Fibroblast of skin of right biceps (primary cell): ENCODE measurements at places on chromosomes 1 and 21.

GRCh38 chr21:29074007-29074376, 544 bp upstream of the CCT8 start:
- DNase-seq: no peak

DNA sequence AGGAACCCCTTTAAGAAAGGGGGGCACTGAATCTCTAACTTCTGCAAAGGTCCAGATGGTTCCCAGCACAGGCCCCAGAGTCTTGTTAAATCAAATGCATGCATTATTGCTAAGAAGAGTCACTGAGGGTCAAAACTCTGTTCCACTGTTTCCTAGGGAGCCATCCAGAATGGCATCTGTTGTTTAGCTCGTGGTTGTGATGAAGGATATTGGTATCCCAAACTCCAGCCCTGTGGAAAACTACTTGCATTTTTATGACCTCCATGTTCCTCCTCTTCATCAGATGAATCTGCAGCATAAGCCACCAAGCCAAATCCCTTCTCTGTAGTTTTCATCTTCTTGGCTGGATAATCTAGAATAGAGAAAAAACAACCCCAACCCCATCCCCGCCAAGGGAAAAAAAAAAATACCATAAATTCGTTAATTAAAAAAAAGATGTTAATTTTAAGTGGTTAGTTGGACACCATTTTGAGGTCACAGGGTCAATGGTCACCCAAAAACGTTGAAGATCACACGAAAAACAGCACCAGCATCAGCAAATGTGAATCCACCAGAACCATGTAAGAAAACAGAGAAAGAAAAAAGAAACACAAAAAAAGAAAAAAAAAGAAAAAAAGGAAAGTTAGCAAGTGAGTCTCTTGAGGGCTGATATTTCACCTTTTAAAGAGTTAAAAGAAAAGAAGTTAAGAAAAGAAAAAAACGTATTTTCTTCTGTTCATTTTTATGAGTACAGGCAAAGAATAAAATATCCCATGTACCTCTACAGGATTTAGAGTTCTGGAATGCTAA, 3.0 kb upstream of the RIT1 start:
- peak; percentile 39 for DNase-seq

GRCh38 chr1:223421025-223421424, 27.8 kb downstream of the CCDC185 start:
- DNase-seq: no peak

DNA sequence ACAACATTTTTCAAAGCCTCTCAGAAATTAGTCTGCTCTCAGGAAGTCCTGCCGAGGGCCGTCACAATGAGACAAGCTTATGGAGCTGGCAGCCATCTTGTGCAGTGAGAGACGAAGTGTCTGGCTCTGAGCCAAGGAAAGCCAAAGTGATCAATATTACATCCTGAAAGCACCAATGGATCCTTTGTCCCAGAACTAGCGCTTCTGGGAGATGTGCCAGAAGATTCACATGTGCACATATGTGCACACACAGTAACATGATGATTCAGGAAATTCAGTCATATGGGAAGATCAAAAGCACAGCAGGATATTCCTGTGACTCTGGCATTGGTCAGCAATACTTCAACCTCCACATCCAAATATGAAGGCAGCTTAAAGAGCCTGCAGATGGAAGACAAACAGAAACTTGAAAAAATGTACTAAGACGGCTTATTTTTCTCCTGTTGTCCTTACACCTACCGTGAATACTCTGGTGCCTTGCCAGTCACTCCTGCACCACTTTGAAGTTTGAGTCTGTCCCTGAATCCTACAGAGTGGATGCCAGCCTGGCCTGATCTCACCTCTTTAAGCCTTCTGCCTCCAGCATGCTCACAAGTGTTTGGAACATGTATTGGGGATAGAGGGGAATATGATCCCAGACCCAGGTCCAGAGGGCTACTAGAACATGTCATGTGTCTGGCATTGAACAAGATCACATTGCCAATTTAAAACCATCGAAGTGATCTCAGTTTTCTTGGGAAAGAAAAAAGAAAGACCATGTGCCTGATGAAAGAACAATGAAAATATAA, 44.5 kb upstream of the PRRX1 start:
- DNase-seq: peak; percentile 77

DNA sequence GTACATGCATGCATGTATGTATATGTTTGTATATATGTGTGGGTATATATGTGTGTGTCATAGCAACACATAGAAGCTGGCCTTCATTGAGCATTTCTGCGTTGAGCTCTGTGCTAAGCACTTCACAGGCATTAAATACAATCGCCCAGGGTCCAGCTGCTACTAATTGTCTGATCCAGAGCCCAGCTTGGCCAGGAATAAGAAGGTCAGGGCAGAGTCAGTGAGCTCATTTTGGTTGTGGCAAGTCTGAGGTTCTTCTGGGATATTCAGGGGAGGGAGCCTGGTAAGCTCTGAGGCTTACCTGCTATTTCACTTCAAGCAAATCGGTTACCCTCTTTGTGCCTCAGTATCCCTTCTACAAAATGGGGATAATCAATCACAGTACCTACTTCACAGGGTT, 59.6 kb downstream of the FOXO6 start:
- DNase-seq: no peak

DNA sequence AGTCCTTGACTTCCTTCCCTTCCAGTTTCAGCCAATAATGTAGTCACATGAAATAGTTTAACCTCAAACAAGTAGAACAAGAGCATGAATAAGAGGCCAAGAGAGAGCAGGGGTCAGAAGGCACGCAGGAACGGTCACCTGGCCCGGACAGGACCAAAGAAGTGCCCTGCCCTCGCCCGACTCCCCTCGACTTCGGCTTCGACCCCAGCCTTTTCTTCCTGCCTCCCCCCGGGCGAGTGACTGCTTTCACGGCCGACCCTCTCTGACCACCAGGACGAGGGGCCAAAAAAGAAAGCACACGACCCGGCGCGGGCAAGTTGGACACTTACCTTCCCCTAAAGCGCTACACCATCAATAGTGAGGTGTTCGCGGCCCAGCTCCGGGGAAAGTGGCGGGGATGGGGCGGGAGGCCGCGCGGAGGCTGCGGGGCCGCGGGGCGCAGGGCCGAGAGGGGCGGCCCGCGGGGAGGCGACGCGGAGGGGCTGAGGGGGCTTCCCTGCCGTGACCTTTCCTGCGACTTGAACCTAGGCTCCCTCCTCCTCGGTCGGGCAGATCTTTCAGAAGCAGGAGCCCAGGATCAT, 519 bp downstream of the RERE start:
- no peak for DNase-seq

DNA sequence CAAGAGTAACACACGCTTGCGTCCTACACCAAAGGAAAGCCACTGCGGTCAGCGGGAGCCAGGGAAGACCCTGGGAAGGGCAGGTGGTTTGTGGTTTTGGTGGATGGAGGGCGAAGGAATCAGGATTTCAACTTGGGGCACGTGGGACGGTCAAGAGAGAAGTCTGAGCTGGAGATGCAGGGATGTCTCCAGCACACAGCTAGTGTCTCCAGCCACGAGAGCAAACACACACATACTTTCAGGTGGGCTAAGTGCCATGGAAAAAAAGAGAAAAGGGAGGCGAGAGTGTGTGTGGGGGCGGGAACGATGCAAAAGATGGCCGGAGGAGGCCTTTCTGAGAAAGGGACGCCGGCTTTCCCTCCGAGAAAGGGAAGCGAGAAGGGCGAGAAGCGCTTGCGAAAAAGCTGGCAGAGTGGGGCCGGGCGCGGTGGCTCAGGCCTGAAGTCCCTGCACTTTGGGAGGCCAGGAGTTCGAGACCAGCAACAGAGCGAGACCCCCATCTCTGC, 1.4 kb upstream of the SRRM1 start:
- DNase-seq: peak; percentile 37

- no peak for DNase-seq
Measured at GRCh38 chr1:20575541-20576336, 13.2 kb upstream of the CDA start.

DNA sequence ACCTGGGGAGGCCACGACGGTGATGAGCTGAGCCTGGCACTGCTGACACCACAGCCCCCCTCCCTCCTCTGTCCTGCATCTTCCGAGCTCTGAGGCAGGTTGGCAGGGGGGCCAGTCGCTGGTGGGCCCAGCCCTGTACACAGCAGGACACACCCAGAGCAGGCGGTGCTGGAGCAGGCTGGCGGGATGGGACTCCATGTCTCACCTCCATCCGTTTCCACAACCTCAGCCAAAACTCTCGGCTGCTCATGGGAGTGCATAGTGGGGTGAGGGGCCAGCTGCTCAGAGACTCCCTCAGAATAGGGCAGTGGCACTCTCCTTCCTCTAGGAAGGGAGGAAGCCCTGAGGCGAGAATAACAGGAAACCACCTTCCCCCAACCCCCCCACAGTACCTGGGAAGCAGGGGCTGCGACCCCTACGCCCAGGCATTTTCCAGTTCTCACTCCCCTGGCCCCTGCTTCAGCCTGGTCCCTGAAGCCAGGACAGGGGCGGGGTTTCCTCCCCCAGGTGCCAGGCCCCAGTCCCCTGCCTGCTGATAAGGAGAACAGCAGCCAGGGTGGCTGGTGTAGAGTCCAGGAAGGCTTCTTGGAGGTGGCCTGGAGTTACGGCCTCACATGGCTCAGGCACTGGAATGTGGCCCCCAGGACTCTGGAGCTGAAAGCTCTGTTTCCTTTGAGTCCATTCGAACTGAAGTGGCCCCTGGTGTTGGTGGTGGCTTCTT, 3.2 kb upstream of the IBA57 start:
- DNase-seq: peak; percentile 44

DNA sequence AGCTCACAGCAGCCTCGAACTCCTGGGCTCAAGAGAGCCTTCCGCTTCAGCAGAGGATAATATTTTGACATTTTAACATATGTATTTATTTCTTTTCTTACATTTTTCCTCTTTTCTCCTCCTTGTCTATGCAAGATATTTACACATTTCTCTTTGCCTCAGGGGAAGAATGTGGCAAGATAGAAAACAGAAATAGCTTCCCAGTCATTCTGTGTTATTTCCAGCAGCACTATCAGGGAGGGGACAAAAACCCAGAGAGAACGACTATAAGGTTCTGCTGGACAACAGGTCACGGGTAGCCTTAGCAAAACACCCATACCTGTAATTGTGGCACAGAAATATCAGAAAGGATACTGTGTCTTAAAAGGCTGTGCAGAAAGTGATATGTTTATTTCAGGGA, 7.9 kb downstream of the CD1D start:
- DNase-seq: no peak

GRCh38 chr1:161313554-161314200, 504 bp upstream of the SDHC start:
- no peak for DNase-seq

DNA sequence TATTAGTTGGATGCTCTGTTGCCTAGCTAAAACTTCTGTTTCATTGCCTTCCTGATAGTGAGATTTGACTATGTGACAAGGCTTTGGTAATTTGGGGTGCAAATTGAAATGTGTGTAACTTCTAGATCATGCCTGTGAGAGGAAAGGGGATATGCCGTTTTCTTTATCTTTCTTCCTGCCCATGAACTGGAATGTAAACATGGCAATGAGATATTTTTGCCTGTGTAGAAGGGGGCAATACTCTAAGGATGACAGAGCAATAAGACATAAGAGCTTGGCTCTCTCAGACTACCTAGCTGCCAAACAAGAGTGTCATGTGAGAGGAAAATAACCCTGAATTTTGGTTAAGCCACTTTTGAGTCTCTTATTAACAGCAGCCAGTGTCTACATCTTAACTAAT, 49.7 kb downstream of the RAP1A start:
- no peak for DNase-seq

DNA sequence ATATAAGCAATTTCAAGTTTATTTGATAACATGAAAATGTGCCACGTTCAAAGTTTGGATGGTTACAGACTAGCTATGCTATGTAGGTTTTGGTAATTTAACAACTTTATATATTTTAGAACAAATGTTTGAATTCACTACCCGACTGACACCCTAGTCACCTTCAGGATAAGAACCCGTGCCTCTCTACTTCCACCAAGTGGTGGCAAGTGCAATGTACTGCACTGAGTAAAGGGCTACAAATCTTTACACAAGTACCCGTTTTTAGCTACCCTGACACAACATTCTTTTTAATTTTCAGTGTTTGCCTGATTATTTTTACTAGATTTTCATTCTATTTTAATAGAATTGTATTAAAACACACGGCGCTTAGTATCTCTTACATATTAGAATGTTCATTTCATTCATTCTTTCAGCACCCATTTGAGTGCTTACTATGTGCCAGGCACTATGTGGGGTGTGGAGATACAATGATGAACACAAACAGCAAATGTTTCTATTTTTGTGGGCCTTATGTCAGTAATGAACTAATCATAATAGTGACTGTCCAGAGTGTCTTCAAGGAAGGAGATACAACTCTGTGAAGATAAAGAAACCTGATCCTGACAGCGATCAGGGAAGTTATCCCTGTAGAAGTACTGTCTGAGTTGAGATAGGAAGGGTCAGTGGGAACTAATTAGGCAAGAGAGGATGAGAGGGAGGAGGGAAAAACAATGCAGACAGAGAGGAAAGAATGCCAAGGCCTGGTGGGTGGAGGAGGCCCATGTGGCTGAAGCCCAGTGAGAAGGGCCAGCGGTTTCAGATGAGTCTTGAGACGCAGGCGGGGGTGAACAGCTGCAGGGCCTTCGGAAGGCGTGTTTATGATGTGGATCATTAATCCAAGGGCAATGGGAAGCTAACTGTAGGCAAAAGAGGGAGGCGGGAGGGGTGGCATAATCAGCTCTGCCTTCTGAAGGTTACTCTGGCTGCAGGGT, 3.8 kb downstream of the LCA5L start:
- peak; percentile 42 for DNase-seq

DNA sequence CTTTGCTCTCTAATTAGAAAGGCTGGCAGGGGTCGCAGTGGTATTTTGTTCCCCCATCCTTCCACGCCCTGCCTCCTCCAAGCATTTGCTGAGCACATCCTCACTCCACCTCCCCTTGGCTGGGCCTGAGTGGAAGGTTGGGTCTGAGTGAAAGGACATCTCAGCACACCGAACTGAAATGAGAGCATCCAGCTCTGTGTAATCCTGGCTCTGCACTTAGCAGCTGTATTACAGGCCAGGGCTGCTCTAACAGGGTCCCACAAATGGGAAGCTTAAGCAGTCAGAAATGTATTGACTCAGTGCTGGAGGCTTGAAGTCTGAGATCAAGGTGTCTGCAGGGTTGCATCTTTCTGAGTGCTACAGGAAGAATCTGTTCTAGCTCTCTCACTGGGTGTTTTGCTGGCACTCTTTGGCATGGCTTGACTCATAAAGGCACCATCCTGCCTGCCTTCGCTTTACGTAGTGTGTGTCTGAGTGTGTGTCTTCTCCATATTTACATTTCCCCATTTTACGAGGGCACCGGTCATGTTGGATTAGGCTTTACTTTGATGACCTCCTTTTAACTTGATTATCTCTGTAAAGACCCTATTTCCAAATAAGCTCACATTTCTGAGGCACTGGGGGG, 48.5 kb upstream of the IGSF21 start:
- DNase-seq: no peak

- DNase-seq: no peak
Measured at GRCh38 chr1:18461656-18462055, 19.1 kb upstream of the KLHDC7A start.

GRCh38 chr21:43269957-43270705, 101.3 kb downstream of the CRYAA start:
- no peak for DNase-seq

DNA sequence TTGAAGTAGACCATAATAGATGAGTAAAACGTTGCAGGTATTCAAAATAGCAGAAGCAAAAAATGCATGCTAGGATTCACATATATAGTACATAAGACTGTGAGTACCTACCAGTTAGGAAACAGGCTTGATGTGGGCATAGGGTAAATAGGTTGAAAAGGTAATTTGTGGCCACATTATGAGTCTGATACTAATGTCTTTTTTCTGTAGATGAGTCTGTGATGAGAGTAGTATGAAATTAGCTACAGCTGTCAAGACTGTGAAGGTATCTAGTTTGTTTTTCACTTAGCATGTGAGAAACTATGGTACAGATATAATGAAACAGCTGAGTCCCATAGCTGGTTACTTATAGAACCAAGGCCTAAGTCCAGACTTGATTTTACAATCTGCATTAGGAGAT, 12.4 kb upstream of the SPATA1 start:
- DNase-seq: no peak
